ENCODE measurements at places on chromosomes 12 and 14.

DNA sequence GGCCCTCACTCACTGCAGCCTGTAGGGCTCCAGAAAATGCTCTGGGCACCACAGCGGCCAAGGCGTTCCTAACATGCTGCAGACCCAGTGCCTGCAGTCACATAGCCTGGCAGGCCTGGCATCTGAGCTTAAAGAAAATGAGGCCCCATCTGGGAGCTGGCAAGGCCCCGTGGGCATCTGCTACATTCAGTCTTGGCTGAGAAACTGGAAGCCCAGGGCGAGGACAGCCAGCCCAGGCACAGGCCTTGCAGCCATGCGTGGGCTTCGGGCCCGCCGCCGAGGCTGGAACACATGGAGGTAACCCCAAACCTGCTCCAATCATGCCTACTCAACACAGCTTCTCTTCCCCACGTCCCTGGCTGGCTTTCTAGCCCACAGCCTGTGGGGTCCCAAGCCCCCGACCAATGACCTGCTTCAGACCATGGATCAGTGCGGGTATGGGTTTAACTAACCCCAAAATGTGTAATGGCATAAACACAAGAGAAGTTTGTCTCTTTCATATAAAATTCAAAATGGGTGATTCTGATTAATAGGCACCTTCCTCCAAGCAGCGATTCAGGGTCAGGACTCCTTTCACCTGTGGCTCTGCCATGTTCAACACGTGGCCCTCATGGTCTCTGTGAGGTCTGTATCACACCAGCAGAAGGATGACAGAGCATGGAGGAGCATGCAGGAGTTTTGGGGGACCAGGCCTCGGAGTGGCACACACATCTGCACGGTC, 6.4 kb downstream of the NGB start:
- DNase-seq, result no peak

- no peak for DNase-seq
These were observed 77.0 kb downstream of the SEC23A start for GRCh38 chr14:39025810-39026627.

- DNase-seq, result no peak
These were observed 705.6 kb upstream of the SEL1L start for GRCh38 chr14:82239223-82239622.

GRCh38 chr14:90587918-90588317, 191.1 kb downstream of the CALM1 start:
- DNase-seq, result no peak

DNA sequence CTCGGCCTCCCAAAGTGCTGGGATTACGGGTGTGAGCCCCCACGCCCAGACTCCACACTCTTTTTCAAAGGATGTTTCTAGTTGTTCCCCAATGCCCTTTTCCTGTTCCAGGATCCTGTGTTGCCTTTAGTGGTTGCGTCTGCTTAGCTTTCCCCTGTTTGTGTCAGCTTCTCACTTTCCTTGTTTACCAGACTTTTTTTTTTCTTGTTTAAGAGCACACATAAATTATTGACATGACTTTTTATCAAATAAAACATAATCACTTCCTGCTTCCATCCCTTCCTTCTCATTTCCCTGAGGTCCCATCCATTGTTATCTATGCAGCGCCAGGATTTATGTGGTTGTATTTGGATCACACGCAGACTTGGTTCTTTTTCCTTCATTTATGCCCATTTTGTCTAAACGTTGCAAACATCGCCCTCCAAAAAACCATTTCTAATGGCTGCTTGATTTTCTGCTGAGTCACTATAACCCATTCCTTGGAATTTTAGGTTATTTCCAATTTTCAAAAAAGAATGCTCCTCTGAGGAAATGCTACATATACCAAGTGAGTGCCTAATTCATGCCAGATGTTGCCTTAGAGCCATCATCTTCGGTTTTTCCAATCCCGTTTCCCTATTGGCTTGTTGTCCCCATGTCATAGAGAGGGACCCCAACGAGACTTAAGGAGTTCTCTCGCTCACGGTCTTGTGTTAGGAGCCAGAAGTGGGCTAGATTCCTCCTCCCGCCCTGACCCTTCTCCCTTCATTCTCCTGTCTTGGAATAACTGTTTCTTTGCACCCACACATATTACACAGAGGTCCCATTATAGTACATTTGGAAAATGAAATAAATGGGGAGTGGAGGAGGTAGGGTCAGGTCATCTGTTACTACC, 13.5 kb upstream of the CYP46A1 start:
- DNase-seq, result peak; percentile 35

- peak; percentile 76 for DNase-seq
These were observed 20.6 kb downstream of the CNIH1 start for GRCh38 chr14:54420478-54421142.

DNA sequence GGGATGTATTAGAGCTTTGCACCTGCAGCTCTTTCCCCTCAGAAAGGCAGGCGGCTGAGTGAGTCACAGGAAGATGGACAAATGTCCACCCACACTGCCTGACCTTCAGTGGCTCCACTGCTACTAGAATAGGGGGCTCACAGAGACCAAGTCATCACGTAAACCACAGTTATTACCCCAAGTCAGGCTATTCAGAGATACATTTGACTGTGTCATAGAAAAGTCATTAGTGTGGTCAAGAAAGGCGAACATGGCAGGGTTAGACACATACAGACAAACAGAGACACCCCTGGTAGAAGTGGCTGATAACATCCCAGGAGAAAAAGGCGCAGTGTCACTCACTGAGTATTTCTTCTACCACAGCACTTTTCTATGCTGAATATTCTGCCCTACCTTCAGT, 36.0 kb downstream of the GCH1 start:
- no peak for DNase-seq

- no peak for DNase-seq
These were observed 79.1 kb downstream of the RAD52 start for GRCh38 chr12:870378-870777.

- DNase-seq, result no peak
These were observed 169.2 kb downstream of the APAF1 start for GRCh38 chr12:98814254-98814653.

GRCh38 chr14:51328064-51328771, 88.2 kb downstream of the TMX1 start:
- DNase-seq, result peak; percentile 24

- no peak for DNase-seq
These were observed 56.9 kb downstream of the HSP90AA1 start for GRCh38 chr14:102029956-102030355.
